ENCODE measurements at places on chromosomes 5 and 9.
A peak's percentile ranks its signal among the peaks of the same experiment; 100 is the strongest.

DNA sequence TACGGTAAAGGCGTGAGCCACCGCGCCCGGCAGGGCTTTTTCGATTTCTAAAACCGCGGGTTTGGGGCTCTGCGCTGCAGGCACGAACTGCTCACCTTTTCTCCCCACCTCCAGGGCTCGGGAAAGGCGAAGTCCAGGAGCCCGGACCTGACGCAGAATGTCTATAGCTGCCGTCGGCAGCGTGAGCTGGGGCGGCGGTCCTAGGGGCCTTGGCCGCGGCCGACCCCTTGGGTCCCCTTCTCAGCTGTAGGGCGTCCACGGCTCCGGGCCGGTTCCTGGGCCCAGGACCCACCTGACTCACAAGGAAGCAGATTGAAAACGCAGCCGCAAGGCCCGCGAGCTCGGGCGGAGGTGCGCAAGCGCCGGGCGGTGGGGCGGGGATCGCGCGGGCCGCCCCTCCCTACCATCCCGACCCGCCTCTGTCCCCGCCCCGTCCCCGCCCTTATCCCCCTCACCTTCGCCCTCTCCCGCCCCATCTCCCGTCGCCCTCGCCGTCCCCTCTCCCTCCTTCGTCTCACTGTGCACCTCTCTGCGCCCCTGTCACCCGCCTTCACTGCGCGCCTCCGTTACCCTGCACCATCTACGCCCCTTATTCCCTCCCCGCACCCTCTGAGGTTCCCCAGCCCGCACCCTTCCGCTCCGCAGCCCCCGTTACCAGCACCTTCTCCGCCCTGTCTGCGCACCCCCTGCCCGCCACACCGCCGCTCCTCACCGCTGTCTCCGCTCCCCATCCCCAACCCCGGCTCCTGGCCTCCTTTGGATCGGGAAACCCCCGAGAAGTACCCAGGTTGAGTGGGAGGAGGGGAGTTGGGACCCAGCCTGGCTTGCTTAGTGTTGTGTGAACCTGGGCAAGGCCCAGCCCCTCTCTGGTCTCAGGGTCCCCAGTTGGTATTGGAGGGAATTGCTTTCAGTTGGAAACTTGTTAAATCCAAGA lies at the start of gene HDHD3:
Gene HDHD3, minus strand, starts transcription at position 353 of the 934 bp plus-strand sequence. CDS start 2,632 bp downstream, outside the sequence.
- peak; percentile 52 for DNase-seq

GRCh38 chr9:87686520-87687090 lies 39.3 kb upstream of the CTSL start:
- DNase-seq = no peak

DNA sequence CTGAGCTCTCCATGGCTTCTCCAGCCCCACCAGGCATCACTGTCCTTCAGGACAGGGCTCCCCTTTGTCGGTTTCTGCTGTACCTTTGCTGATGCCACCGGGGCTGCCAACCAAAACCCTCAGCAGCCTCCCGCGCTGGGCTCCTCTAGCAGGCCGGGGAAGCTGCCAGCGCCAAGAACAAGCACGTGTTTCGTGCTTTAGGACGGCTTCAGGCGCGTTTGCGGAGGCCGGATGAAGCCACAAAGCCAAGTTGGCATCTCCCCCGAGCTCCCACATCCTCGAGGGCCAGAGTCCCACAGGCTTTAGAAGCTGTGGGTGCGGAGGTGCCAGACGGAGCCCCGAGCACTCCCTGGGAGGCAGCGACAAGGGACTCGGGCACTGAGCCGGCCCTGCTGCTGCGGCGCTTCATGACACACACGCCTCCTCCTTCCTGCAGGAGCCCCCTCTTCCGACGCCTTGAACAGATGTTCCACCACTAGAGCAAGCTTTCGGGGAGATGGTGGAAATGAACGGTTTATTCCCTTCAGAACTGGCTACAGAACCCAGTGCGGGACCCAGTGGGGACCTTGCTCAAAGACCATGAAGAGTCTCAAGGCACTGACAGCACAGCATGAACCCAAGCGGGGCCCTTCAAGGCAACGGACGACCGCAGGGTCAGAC lies 36.7 kb downstream of the SARDH start:
- no peak for DNase-seq

GRCh38 chr9:136779808-136780207 lies 11.3 kb upstream of the TMEM141 start:
- DNase-seq = no peak

DNA sequence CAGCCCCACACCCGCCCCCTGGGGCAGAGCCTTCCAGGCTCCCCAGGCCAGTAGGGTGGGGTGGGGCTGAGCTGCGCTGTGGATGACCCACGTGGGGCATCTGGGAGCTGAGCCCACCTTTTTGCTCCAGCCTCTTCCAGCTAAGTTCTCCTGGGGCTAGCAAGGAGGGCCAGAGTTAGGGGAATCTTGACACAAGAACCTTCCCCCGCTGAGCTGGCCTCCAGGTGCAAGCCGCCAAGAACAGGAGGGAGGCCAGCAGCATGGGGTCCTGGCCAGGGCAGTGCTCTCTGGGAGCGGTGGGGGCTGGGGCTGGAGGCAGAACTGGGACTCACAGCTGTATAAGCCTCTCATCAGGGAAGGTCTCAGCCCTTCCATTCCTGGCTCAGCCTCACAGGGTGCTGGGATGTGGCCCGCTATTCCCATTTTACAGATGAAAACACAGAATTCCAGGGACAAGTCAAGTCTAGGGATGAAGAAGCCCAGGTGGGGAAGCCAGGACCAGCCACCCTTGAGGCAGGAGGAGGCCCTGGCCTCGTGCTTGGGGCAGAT lies 21.5 kb downstream of the SARDH start:
- no peak for DNase-seq
